ENCODE measurements at places on chromosomes 16 and 17.

DNA sequence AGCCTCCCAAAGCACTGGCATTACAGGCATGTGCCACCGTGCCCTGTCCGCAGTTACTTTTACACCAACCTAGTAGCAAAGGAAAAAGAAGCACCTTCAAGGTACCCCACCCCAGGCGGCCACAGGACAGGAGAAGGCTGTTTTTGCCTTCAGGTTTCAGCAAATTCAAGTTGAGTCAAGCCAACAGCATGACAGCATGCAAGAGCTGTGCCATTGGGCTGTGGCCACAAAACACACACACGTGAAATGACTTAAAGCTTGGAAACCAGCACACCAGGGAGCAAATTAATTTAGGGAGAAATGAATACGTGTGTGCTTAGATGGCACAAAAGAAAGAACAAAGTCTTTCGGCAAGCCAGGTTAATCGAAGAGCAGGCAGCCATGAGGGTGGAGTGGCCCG is 39.7 kb downstream of the ERCC4 start:
- DNase-seq = no peak

DNA sequence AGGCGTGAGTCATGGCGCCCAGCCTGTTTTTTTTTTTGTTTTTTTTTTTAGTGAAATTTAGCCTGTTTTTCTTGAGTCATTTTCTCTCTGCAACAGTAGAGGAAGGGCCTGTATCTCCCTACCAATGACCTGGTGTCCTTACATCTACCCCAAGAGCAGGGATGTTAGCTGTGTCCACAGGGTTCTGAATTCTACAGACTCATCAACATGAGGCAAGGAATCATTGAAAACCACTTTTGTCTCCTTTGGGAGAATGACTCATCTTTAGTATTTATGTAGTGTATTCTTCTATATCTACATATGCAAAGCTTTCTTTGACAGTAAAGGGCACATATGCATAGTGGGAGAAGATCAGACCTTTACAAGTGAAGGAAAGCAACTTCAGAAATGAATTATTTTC is 105.3 kb downstream of the SPECC1 start:
- no peak for DNase-seq

DNA sequence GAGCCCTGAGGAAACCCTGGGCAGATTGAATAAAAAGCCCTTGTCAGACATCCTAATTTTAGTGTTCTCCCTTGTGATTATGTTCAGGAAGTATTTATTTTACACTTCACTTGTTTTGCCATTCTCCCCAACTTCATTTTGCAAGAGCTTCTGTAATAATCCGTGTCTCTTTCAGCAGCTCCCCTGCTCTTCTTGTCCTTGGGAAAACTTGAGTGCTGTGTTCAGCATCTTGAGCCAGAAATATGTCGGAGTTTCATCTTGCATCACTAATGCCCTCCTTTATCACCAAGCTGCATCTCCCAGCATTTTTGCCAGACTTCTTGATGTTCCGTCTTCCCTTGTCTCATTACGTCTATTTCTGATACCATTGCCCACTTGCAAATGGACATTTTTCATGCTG is 486.5 kb upstream of the EEF2KMT start:
- DNase-seq = no peak

GRCh38 chr16:24571096-24571495 is 31.7 kb downstream of the RBBP6 start:
- no peak for DNase-seq

DNA sequence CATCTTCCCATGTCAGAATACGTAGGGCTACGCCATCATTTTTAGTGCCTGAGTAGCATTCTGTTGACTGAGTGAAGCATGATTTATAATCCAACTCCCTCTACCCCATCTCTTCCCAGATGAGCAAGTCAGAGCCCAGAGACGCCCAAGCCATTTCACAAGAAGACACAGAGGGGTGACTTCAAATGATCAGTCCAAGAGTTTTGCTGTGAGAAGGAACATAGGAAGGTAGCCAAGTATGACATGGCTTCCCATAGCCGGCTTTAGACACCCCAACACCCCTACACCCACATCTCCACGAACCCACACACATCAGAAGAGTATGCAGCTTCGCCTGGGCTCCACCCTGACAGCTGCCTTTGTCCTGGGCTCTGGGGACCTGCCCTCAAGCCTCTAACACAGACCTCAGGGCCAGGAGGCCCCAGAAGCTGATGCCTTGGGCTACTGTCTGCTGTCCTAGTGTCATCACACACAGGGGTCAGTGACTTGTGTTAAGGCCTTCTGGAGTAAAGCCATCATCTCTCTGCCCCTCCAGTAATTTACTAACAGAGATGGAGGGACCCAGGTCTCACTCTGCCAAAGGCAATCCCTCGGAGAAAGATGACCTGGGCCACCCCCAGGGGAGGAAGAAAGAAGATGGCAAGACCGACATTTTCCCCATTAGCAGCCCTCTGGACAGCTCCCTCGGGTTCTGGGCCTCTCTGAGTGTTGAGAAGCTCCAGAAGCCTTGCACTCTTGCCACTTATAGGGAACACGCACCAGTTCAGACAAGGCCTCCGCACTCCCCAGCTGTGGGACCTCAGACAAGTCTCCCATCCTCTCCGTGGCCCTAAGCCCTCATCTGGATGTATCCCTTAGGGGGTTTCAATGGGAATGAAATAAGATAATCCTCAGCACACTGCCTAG is 38.7 kb upstream of the MRPS23 start:
- no peak for DNase-seq

DNA sequence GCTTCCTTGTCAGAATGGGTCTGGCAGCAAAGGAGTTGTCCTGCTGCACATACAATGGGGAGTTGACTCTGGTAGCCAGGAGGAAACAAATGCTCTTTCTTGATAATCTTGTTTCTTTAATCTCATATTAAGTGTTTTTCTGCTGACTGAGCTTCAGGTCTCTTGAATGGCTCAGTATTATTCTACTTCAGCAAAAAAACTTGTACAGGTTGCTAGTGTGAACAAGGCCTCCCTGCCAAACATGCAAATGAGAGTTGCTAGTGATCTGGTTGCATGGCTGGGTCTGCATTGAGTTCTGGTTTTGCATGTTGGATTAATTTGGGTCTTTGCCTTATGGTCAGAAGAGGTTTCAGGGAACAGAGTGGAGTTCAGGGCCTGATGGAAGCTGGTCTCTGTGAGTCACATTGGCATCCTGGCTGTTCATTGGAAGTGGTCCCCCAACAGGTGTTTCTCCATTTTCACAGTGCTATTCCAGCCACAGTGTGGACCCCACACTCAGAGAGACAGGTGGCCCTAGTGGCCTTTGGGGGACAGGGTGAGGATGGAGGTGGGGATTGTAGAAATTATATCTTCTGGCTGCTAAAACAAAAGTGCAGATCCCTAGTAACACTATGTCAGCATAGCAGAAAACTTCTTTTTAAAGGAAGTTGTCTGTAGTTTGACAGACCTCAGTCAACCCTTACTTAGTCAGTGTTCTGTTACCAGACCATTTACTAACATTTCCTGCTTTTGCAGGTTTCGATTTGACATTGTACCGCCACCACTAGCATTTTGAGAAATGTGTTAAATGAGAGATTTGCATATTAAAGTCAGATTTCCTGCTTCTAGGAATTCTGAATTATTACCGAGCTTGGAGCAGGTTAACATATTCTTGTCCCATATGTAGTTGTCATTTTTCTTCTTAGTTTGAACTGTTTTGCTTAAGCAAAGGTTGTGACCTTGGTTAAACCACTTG is 47.1 kb downstream of the EPN2 start:
- DNase-seq = no peak

- DNase-seq = no peak
Measured at GRCh38 chr16:12087901-12088421, 111.4 kb downstream of the SNX29 start.

- no peak for DNase-seq
Measured at GRCh38 chr17:17580662-17581470, 10.6 kb downstream of the PEMT start.

- DNase-seq = no peak
Measured at GRCh38 chr17:2402544-2402943, 1.7 kb upstream of the MNT start.

DNA sequence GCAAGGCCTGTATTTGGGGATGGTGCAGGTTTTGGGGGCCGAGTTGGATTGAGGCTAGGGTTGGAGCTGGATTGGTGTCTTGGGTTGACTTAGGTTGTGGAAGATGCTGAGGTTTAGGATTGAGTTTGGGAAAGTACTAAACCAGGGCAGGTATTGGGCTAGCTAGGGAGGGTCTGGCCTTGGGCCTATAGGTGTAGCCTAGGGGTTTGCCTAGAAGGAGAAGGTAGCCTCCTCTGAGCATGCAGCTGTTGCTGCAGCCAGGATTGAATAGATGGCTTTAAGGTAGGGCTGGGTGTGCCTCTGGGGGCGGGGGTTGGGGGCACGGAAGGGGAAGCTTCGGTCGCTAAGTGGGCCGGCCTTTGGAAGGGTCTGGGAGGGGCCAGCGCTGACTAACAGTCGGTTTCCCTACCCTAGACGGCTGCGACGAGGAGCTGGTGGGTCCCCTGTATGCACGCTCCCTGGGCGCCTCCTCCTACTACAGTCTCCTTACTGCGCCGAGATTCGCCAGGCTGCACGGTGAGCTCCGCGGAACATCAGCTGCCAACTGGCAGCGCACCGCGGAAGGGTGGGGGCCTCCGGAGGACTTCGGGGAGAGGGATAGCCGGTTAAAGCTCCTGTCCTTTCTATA is 1.2 kb downstream of the CNTNAP1 start:
- DNase-seq = no peak

Data from GM12878 (cell line).